SJSA1 (cell line): ENCODE measurements at places on chromosomes 12 and 14. TPM values are rescaled to one million over a fixed set of nuclear protein-coding genes. Genes with fewer than 3 reads are reported as not detected.

The SBNO1 gene
- 17.2 and 19.2 TPM in 2 replicates for total RNA-seq

The RAPGEF3 gene
- 0.38 and 1.1 TPM in 2 replicates for total RNA-seq

The SMARCD1 gene
- 55.7 and 61.5 TPM in 2 replicates for total RNA-seq

The GTF2A1 gene
- total RNA-seq = 24.5 and 39.9 TPM in 2 replicates

The FITM1 gene
- total RNA-seq = 1.8 TPM in 1 of 2 replicates, not detected in the other

The GUCY2C gene
- not detected in 2 replicates for total RNA-seq

The NFE2 gene
- not detected in 2 replicates for total RNA-seq

The TMED8 gene
- total RNA-seq = 6.4 and 7.6 TPM in 2 replicates

The NDRG2 gene
- total RNA-seq = 0.08 TPM in 1 of 2 replicates, not detected in the other

The RBP5 gene
- not detected in 2 replicates for total RNA-seq

The NANOG gene
- not detected in 2 replicates for total RNA-seq

The P2RX7 gene
- 2.2 and 3.1 TPM in 2 replicates for total RNA-seq

The CDCA3 gene
- total RNA-seq = 143 and 156 TPM in 2 replicates

The SVOP gene
- not detected in 2 replicates for total RNA-seq

The PAX9 gene
- total RNA-seq = 1.0 and 3.8 TPM in 2 replicates

The KRT79 gene
- total RNA-seq = 0.08 and 1.1 TPM in 2 replicates

The ADSS1 gene
- total RNA-seq = 0.06 and 0.34 TPM in 2 replicates

The MYF5 gene
- total RNA-seq = not detected in 2 replicates

The PROX2 gene
- not detected in 2 replicates for total RNA-seq

The IAPP gene
- total RNA-seq = not detected in 2 replicates

The MORN3 gene
- 0.72 TPM in 1 of 2 replicates, not detected in the other for total RNA-seq

The CLEC6A gene
- not detected in 2 replicates for total RNA-seq

The KCNMB4 gene
- total RNA-seq = 0.09 and 0.21 TPM in 2 replicates

The SAMD4A gene
- 22.5 and 31.6 TPM in 2 replicates for total RNA-seq

The BHLHE41 gene
- 36.1 and 69.1 TPM in 2 replicates for total RNA-seq

The CLMN gene
- total RNA-seq = 4.1 and 4.7 TPM in 2 replicates

The ACOT4 gene
- 1.1 and 2.1 TPM in 2 replicates for total RNA-seq

The DCN gene
- 37.2 and 71.4 TPM in 2 replicates for total RNA-seq
